HepG2 (cell line): ENCODE measurements at places on chromosomes 5 and 9. TPM values are rescaled to one million over a fixed set of nuclear protein-coding genes. Genes with fewer than 3 reads are reported as not detected.

GRCh38 chr5:122435234-122435633, 123.2 kb downstream of the SNCAIP start:
- no peak for DNase-seq

DNA sequence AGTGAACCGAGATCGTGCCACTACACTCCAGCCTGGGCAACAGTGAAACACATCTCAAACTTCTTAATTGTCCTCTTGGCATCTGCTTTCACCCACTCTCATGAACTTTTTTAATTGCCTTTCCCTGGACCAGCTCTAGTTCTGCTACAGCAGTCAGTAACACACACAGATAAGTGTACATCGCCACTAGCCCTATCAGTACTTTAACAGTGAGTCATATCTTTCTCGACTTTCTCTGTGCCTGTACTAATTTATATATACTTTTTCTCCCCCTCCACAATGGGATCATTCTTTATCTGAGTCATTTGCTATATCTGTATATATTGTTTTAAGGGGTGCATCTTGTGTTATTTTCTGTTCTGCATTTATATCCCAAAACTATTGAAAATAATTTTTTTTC, 6.7 kb downstream of the CDC37L1 start:
- DNase-seq, result no peak

GRCh38 chr9:82036086-82036485, 47.5 kb downstream of the SPATA31D1 start:
- no peak for DNase-seq

DNA sequence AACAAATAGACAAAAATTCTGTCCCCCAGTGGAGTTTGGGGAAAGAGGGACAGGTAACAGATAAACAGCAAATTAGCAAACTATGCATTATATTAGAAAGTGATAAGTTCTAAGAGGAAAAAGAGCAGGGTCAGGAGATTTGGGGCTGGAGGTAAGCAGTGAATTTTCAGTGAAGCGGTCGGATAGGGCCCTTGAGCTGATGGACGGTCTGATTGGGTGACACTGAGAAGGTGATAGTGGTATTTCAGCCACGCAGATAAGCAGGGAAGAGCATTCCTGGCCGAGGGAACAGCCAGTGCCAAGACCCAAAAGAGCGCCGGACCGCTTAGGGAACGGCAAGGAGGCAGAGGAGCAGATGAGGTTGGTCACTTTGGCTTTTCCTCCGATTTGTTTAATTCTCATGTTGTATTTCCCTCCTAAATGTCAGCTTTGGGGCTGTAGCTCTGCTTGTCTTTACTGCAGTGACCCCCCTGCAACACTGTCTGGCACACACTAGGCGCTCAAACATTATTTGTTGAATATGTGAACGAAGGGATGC, 1.1 kb upstream of the PTPN3 start:
- DNase-seq, result no peak

DNA sequence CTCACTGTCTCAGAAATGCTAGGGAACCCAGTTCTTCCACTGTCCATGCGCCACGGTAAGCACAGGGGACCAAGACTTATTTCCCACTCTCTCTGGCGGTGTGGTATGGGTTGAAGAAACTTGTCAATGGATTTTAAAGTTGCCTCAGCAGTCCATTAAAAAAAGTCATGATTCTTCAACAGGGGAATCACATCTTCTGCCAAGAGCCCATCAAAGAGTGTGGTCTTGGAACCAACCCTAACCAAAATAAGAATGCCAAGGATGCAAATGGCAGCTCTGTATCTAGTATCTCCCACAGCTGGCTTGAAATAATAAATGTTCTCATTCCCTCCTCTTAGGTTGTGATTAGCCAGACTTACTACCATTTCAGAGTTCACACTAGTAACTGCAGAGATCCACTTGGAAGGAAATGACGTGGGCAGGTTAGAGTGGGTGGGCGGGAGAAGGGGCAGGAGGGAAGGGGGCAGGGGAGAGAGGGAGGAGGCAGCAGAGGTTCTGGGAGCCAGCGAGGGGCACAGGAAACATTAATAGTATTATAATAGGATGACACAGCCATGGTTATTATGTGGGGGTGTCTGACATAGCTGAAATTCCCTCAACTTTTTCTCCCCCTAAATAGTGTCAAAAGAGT, 17.6 kb downstream of the PTCH1 start:
- DNase-seq, result no peak

- DNase-seq, result no peak
Measured at GRCh38 chr5:107580889-107581820, 89.6 kb downstream of the EFNA5 start.

DNA sequence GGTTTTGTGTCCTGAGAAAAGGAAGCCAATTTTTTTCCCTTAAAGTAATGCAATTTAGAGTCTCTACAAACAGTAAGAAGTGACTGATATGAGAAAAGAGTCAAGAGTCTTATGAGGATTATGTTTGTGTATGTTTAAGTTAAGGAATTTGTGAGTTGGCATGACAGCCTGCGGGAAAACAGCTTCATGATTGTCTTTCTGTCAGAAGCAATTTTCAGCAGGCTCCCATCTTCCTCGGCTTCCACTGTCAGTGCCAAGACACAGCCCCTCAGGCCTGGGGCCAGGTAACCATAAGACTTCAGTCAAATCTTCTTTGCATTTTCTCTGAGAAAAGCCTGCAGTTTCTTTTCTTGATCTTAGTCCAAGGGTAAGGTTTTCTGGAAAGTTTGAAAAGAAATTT, 17.0 kb upstream of the SELENOP start:
- no peak for DNase-seq

GRCh38 chr5:424301-425110, 18.5 kb upstream of the EXOC3 start:
- DNase-seq, result no peak

The NAIP gene
- 6.2 and 6.3 TPM in 2 replicates for polyA plus RNA-seq

The SPINK7 gene
- polyA plus RNA-seq, result 0.15 TPM in 1 of 2 replicates, not detected in the other
